ENCODE measurements at places on chromosomes 3 and 15.

GRCh38 chr3:55285156-55285555 is 201.9 kb downstream of the WNT5A start:
- no peak for DNase-seq

- DNase-seq = no peak
Measured at GRCh38 chr3:46524008-46524407, 26.2 kb downstream of the RTP3 start.

GRCh38 chr3:164507886-164508285 is 570.4 kb downstream of the SI start:
- DNase-seq = peak; percentile 11

DNA sequence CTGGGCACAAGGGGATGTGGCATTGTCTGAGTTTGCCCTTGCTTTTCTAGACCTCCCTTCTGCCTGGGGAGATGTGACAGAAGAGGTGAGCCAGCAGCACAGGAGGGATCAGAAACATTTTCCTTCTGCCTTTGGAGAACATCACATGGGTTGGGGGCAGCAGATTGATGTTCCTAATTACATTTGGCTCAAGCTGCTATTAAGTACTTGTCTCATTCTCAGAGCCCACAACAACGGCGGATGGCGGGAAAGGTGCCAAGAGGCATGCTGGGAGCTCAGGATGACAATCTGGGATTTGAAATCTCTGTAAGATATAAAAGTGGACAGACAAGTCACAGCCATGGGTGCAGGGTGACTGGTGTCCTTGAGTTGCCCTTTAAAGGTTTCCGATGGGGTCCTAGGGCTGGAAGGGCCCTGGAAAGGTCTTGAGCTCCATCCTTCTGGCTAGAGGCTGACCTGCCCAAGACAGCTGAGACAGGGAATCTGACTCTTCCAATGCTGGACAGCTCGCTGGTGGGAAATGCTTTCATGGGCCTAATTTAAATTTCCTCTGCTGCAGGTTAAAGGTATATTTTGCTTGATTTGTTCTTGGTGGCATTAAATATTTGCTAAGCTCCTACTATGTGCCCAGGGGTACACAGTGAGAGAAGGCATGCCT is 2.4 kb upstream of the CORO2B start:
- DNase-seq = peak; percentile 90

DNA sequence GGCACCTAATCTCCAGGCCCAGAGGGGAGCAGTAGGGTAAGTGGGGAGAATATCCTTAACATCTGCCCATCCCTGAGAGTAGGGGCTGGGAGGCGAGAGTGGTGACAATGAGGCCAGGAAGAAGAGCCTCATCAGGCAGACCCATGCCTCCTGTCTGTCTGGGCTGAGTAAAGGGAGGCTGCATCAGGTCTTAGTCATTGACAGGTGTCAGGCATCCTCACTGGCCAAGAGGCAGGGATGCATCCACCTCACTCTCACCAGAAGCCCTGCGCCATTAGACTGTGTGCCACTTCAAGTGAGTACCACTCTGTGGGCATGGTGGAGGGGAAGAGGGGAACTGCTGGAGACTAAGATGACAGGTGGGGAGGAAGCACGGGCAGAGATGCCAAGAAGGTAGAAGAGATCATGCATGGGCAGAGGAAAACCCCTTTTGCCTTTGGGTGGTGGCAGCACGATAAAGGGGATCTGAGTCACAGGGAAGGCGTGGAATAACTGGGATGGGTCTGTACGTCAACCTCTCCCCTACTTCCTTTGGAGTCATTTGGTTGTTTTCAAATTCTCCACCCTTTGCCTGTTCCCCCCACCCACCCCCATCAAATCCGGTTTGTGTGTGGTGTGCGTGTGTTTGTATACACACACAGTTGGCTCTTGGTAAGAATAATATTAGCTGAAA is 14.1 kb downstream of the ANAPC13 start:
- DNase-seq = no peak

- no peak for DNase-seq
Measured at GRCh38 chr15:45670091-45670490, 35.3 kb downstream of the SQOR start.

- DNase-seq = no peak
Measured at GRCh38 chr15:73965758-73966113, 26.4 kb downstream of the STOML1 start.

DNA sequence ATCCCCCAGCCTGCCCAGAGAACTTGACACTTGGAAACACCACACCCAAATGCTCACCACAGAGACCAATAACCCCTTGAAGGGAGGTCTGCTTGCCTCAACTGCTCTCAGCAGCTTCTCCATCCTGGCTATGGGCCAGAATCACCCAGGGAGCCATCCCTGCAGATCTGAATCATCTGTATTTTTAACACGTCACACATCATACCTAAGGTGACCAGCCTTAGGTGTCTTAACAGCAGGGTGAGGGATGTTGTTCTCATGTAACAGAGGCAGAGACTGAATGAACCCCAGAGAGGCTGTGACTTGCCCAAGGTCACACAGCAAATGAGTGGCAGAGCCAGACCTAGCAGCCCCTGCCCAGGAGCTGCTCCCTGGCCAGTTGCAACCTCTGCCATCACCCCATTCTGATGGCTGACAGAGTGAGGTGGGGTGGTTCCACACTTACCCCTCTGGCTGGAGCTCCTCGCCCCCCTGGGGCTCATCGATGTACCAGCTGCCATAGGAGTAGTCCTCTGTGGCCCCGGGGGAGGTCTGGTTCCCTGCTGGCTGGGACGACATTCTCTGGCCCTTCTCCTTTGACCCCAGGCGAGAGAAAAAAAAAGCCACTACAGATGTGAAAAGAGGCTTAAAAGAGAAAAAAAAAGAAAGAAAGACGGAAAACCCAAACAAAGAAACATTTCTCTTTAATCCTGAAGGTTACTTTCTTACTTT is 722 bp downstream of the STRA6 start:
- DNase-seq = no peak

DNA sequence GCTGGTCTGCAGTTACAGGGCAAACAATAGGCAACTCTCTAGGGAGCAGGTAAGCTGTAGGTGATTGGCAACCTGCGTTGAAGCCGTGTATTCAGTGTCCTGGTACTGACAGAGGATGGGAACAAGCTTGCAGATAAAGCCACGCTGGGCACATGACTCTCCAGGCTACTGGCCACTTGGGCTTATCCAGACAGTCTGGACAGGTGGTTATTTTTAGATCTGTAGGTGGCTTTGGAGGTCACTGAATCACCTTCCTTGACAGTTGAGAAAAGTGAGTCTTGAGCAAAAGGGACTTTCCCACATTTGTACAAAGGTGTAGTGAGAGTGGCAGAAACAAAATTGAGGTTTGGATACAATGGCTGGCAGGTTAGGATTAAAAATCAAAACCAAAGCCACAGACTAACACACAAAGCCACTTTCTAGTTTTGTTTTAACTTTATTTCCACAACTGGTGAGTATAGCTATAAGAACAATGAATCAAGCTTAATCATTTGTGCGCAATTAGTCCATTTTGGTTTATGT is 22.3 kb upstream of the IL1RAP start:
- peak; percentile 12 for DNase-seq

DNA sequence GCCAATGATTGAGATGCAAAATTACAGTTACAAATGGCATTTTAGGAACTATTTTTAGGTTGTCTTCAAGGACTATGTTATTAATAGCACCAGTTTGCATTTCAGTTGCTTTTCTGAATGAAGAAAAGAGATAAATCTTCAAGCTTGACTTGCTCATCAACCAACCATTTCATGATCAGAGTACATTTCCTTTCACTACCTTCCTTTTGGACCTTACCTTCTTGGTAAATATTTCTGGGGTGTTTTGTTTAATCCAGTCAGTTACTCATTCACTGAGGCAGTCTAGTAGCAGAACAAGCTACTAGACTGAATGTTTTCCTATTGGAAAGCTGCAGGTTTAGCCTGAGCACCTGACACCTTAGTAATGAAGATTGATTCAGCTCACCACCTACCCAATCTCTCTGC is 8.2 kb downstream of the SLC27A2 start:
- DNase-seq = no peak

- no peak for DNase-seq
Measured at GRCh38 chr3:86923071-86923491, 67.9 kb downstream of the VGLL3 start.

- no peak for DNase-seq
Measured at GRCh38 chr15:81612631-81613030, 238.6 kb upstream of the TMC3 start.

DNA sequence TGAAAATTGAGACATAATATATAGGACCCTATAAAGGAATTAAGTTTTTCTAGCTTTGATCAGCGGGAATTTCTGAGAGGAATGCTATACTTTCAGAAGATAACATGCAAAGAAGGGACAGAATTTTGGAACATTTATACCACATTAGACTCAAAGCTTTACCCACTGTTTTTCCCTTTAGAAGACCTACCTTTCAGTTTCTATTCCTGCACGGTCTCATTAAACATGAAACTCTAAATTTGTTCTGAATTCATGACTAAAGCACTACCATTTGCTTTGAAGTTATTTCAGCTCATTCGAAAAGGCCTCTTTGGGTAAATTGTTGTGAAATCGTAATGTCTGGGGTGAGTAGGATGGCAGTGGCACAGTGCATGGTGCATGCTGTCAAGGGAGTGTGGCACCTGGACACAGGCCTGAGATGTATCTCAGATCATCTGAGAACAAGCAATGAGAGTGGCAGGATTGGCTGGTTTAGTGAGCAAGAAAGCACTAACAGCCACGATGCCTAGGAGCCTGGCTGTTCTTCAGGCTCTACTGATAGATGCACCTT is 42.5 kb downstream of the CHCHD4 start:
- DNase-seq = no peak

- no peak for DNase-seq
Measured at GRCh38 chr3:47743855-47744254, 37.8 kb downstream of the SMARCC1 start.

DNA sequence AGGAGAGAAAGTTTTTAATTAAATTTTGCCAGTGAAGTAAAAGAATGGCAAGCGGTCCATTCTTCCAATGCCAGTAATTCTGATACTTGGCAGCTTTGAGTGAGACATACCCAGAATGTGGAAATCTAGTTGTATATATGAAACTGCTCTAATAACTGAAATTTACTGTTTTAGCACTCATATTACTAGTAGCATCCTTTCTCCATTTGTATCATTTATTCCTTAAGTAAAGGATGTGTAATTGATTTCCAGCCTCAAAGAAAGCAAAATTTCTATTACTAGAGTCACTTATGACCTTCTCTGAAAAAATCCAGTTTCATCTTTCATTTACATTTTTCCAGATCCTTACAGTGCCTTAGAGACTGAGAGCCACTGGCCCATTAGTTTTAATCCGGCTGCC is 65.1 kb downstream of the PBRM1 start:
- DNase-seq = no peak

DNA sequence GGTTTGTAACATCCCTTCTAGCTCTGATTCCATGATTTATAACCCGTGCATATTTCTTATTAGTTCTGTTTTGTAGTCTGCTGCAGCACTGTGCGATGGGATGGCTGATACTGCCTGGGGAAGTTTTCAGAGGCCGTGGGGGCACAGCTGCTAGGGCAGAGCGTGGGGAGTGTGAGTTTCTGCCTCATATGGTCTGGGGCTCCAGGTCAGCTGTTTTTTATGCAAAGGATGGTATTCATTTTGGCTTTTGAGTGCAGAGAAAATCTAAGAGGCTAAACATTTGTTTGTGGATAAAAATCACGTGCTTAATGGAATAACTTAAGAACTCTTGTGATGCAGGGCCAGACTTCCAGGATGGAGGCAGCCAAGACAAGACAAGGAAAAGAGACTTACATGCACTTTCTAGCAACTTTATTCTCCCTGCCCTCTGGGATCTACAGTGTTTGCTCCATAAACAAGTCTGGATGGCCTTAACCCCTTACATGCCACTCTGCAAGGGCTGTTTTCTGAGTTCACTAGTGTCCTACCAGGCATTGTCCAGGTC is 45.5 kb upstream of the CFAP161 start:
- DNase-seq = no peak

DNA sequence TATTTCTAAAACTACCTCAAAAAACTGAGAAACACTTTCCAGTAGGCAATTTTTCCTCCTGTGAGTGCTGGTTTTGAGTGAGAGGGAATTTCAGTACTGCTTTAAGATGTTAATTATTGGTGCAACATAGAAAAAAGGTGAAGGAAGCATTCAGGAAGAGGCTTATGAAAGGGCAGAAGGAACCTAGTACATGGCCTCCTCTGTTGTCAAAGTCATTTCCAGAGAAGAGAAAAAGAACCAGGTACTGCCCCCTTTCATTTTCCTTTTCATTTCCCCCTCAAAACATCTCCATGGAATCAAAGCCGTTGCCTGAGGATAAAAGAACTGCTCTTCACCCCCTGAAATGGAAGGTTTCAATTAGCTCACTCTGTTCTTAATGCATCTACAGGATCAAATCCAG is 19.8 kb downstream of the RARRES1 start:
- DNase-seq = no peak

DNA sequence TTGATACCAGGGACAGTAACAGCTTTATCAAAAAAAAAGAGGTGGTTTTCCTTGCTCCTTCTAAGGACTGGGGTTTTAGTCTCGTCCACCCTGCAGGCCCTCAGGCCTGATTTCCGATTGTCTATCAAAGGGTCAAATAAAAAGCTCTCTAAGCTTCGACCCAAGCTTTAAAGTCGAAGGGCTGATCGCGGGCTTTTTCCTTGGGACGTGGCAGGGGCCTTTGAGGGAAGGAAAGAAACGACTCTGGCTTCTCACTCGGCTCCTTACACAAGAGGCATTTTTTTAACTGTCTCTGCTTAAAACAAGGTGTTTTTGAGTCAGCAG is 354 bp upstream of the KLHL24 start:
- DNase-seq = no peak

DNA sequence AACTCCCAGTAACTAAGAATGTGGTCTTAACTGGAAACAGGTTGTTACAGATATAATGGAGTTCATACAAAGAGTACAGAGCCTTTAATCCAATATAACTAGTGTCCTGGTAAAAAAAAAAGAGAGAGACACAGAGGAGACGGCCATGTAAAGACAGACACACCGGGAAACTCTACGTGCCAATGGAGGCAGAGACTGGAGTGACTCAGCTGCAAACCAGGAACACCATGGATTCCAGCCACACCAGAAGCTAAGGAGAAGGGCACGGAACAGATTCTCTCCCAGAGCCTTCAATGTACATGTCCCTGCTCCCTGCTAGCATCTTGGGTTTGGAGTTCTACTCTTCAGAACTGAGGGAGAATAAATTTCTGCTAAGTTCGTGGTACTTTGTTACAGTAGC is 4.5 kb downstream of the RNF168 start:
- no peak for DNase-seq

GRCh38 chr3:122357828-122358702 is 25.0 kb downstream of the MIX23 start:
- no peak for DNase-seq

DNA sequence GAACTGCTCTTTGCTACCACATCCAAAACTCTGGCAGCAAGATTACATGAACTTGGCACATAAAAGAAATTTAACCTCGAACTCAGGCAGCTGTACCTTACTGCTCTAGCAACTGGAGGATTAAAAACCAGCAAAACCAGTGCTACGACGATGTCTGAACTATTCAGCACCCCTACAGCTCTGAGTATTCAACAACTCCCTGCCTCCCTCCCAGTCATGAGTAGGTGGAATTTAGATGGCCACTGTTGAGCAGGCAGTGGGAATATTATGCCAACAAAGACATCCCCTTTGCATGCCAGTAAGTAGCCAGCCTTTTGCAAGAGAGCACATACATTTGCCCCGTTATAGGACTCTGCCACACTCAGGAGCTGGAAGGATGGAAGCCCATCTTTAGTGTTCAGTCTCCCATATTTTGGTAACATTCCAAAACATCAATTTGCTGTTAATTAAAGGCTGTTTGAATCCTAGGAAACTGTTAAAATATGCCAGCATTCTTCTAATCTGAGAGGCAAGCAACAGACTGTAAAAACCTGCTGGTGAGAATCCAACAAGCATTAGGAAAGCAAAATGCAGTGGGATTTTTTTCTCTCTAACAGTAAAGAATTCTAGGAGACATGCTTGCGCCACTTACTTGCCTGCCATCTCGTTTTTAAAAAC is 85.4 kb downstream of the ZNF385D start:
- DNase-seq = no peak

All from NCI-H1105 treated with DMSO at 0.1 percent for 48 hours (cell line).